Tibial artery (tissue), 4 donors: ENCODE measurements at places on chromosomes 4 and X.
A peak's percentile ranks its signal among the peaks of the same experiment; 100 is the strongest.

DNA sequence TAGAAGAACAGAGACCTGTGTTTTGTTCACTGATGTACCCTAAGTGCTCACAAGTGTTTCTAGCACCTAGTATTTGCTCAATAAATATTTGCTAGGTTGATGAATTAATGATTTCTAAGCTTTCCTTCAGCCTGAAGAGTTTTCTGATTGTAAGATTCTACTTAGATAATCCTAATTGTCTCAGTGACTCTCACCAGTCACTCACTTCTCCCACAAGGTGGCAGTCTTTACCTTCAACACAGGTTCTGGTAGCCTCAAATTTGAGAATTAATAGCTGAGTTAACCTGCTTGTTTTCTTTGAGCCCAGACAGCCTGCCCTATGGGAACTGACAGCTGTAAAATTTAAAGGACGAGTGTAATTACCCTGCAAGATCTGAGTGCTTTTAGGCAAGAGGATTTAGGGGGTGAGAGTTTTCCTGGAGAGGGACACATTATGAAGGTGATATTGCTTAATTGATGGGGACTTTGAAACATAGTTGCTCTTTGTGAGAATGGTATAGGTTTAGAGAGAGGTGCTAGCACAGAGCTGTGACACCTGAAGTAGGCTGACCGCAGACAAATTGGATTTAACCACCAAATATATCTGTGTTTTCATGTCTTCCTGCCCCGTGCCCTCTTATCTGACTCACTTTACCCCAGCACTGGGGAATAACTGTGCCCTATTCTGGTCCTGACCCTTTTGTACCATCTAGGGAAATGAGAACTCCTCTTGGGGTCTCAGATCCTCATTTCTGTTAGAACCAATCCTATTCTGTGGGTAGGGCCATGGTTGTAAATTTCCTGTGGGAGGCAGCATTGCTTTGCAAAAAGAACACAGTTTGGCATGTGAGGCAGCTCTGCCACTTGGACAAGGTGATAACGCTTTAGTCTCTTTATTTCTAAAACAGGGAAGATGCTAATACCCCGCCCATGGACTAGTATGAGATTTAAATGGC is 27.7 kb downstream of the CD38 start:
- H3K27ac ChIP-seq: no peak overlapping the region
- no peaks in the 10 kb centered on the region for H3K4me1 ChIP-seq
- H3K36me3 ChIP-seq: no peaks in the 10 kb centered on the region
- H3K27me3 ChIP-seq: no peaks in the 10 kb centered on the region
- no peak for DNase-seq
- H3K4me3 ChIP-seq: no peak overlapping the region

DNA sequence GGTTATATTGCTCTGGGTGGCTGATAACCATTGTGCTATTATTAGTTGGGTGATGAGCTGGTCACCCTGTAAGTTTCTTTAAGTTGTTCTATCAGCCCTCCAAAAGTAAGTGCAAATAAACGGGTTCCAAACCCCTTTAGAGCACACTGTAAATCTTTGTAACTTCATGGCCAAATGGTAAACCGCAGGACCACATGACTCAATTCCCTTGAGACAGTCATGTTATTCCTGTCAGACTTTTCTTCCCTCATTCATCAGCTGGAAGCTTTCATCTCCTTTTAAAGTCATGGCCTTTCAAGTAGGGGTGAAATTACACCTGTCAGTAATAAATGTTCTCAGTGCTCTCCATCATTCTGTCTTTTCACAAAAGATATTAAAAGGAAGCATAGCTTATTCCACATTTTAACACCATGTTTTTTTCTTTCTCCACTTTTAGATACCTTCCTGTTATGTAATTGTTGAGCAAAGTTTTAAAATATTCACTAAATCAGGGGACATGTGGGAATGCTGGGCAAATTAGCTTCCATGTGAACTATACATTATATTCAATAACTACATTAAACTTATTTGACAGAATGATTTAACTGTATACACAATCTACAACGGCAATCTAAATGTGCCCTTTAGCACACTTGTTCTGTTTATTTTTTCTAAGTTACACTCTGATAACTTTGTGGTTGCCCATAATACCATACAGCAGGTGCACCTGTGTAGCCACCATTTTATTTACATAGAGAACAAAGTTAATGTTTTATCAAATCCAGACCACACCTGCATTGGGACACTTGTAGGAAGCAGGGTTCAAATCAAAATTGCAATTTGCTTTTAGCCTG is 275.5 kb downstream of the CFAP299 start:
- no peaks in the 10 kb centered on the region for H3K4me1 ChIP-seq
- no peak for DNase-seq
- H3K36me3 ChIP-seq: no peaks in the 10 kb centered on the region
- H3K27ac ChIP-seq: no peak overlapping the region
- H3K27me3 ChIP-seq: no peaks in the 10 kb centered on the region

GRCh38 chrX:18394477-18394876 is 30.9 kb upstream of the CDKL5 start:
- no peaks in the 10 kb centered on the region for H3K36me3 ChIP-seq
- no peak overlapping the region for H3K27ac ChIP-seq
- no peak overlapping the region for H3K4me3 ChIP-seq

DNA sequence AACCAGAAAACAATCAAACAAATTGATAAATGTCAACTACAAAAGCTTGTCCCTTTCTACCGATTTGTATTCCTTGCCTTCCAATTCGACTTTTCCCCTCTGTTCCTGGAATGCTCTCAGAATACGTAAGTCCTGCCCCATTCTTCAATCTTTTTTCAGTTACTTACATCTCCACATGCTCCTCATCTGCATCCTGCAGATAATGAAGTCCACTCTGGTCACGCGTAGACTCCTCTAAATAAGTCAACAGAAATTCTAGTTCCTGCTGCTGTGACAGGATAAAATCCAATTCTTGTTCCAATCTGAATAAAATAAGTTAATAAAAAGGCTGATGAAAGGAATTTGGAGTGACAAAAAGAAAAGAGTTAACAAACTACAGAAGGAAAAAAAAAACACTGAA is 34.4 kb upstream of the RBM41 start:
- no peak overlapping the region for H3K4me3 ChIP-seq
- H3K4me1 ChIP-seq: no peaks in the 10 kb centered on the region
- no peaks in the 10 kb centered on the region for H3K27me3 ChIP-seq
- H3K27ac ChIP-seq: no peak overlapping the region
- DNase-seq: no peak

DNA sequence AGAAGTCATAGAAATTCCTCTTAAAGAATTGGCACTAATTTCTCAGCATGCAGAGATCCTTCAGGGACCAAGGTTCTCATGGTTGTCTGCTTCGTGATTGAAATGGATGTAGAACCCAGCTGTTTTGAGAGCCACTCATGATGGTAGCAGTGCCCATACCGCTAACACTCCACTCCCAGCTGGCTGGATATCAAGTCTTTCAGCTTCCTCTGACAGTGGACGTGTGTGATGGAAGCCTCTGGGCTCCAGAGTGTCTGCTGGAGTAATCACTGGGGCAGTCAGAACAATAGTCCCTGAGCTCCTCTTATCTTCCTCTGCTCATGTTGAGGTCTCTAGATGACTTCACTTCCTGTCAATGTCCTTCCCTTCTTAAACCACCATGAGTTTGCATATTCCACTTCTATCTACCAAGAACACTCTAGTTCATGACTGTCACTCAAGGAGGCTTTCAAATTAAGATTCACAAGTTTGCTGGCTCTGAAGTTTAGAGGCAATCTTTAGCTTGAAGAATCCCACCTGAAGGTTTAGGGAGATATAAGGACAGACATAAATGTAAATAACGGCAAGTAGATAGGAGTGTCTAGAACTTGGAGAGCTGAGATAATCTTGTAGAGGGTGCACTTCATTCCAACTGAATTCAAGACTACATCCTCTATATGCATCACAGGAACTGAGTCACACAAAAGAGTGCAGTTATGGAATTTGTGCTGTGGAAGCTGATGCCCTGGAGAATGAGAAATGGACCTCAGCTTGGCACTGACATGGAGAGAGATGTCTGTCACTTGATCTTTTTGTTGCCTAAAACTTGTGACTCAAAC is 64.5 kb upstream of the WDR1 start:
- no peak overlapping the region for H3K4me3 ChIP-seq
- H3K36me3 ChIP-seq: no peaks in the 10 kb centered on the region
- H3K27ac ChIP-seq: no peak overlapping the region
- no peaks in the 10 kb centered on the region for H3K27me3 ChIP-seq

DNA sequence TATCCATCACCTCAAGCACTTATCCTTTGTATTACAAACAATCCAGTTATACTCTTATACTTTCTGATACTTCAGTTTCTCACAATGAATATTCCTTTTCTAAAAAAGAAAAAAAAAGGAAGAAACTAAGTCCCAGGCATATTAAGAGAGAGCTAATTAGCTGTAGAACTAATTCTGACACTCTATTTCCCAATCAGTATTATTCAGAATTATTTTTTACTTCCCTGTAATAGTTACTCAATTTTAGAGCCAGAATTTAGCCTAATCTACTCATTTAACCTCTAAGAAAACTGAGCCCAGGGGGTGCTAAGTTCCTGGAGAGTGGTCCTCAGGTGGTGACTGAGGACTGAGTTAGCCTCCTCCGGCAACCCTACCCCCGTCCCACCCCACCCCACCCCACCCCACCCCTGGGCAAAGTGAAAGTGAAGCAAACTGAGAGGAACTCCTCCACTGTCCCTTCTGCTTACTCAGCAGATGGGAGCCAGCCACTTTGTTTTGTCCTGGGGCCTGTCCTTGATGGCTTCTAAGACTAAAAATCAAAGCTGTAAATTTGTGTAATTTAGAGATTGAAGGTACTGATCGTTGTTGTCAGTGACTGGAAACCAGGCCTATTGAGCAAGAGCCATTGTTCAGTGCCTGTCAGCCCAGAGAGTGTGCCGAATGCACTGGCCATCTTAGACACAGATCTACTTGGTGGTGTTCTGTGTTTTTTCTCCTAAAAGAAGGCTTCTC is 162.1 kb downstream of the CBR4 start:
- peaks cover 8% of the 10 kb centered on the region for H3K36me3 ChIP-seq
- H3K4me1 ChIP-seq: peaks cover 82% of the 10 kb centered on the region
- H3K27me3 ChIP-seq: no peaks in the 10 kb centered on the region
- H3K27ac ChIP-seq: peak overlapping the region; percentile 88
- peak; percentile 37 for DNase-seq
- peak overlapping the region; percentile 4 for H3K4me3 ChIP-seq

- no peak for DNase-seq
- no peaks in the 10 kb centered on the region for H3K4me1 ChIP-seq
- H3K4me3 ChIP-seq: no peak overlapping the region
- no peaks in the 10 kb centered on the region for H3K36me3 ChIP-seq
- no peaks in the 10 kb centered on the region for H3K27me3 ChIP-seq
These were observed 124.8 kb upstream of the SLIT2 start for GRCh38 chr4:20126906-20127305.

DNA sequence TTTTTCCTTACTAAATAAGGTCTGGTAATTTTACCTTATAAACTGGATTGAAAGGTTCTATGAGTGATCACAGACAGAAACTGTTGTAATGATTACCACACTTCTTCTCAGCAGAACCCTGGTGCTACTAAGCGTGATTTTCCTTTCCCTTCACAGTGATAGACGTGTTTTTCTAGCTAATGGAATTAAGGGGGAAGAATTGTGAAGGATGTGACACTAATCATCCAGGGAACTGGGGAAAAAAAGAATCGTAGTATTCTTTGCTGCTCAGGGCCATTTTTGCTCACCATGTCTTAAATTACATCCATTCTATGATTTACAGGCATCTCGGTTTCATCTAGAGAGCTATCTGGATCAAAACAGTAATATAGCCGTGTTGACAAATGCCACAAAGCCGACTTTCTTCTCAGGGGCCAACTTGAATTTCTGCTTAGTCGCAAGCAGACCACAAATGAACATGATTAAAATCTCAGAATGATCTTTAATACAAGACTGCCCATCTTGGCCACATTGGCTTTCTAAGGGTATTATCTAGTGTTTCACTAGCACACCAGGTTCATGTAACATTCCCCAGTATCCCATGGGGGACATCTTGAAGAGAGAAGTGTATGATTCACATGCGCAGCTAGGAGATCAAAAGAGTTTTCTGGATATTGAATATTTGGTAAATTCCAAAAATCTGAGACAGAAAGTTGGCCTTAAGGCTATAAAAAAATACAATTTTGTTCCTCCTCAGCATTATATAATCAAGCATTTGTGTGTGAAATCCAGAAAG is 154.0 kb downstream of the UGT8 start:
- no peaks in the 10 kb centered on the region for H3K36me3 ChIP-seq
- H3K4me3 ChIP-seq: no peak overlapping the region
- DNase-seq: no peak
- no peaks in the 10 kb centered on the region for H3K4me1 ChIP-seq
- H3K27me3 ChIP-seq: peaks cover 2% of the 10 kb centered on the region

GRCh38 chr4:150931005-150931404 is 84.1 kb downstream of the LRBA start:
- H3K4me3 ChIP-seq: no peak overlapping the region
- no peaks in the 10 kb centered on the region for H3K4me1 ChIP-seq
- no peaks in the 10 kb centered on the region for H3K36me3 ChIP-seq
- no peak for DNase-seq
- no peak overlapping the region for H3K27ac ChIP-seq

GRCh38 chr4:44210750-44211149 is 237.9 kb downstream of the KCTD8 start:
- no peaks in the 10 kb centered on the region for H3K36me3 ChIP-seq
- DNase-seq: no peak
- H3K4me1 ChIP-seq: no peaks in the 10 kb centered on the region
- H3K27ac ChIP-seq: no peak overlapping the region
- H3K4me3 ChIP-seq: no peak overlapping the region

GRCh38 chr4:119286377-119287002 is 35.4 kb downstream of the FABP2 start:
- no peak for DNase-seq
- H3K36me3 ChIP-seq: peaks cover 10% of the 10 kb centered on the region
- peak overlapping the region; percentile 58 for H3K27ac ChIP-seq
- H3K27me3 ChIP-seq: no peaks in the 10 kb centered on the region
- H3K4me3 ChIP-seq: no peak overlapping the region

GRCh38 chr4:151567056-151567455 is 158.1 kb downstream of the FHIP1A start:
- no peaks in the 10 kb centered on the region for H3K4me1 ChIP-seq
- no peak overlapping the region for H3K27ac ChIP-seq
- no peaks in the 10 kb centered on the region for H3K36me3 ChIP-seq
- H3K4me3 ChIP-seq: no peak overlapping the region

GRCh38 chr4:75643651-75644050 is 13.3 kb upstream of the CDKL2 start:
- DNase-seq: no peak
- H3K4me3 ChIP-seq: no peak overlapping the region
- peaks cover 50% of the 10 kb centered on the region for H3K36me3 ChIP-seq
- H3K27me3 ChIP-seq: no peaks in the 10 kb centered on the region
- no peak overlapping the region for H3K27ac ChIP-seq

DNA sequence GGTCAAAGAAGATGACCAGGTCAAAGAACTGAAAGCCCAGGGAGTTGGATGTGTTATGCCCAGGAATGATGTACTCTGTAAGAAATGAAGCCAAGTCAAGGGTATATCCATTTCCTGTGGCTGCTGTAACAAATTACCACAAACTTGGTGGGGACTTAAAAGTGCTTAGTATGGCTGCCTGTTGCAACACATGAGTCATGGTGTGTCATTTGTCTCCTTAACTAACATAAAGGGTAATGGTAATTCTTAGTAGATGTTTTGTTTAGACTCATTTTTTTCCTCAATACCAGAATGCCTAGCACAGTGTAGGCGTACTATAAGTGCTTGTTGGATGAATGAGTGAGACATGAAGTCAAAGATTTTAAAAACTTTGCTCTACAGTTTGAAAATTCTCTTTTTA is 45.7 kb downstream of the SYTL5 start:
- H3K4me3 ChIP-seq: no peak overlapping the region
- no peaks in the 10 kb centered on the region for H3K4me1 ChIP-seq
- H3K27me3 ChIP-seq: no peaks in the 10 kb centered on the region
- DNase-seq: no peak
